ENCODE measurements at places on chromosomes 4 and X. TPM values are rescaled to one million over a fixed set of nuclear protein-coding genes. Genes with fewer than 3 reads are reported as not detected.

The ASB12 gene
- total RNA-seq = not detected

The MAGEC1 gene
- not detected for total RNA-seq

The MND1 gene
- total RNA-seq = 40.7 TPM

The PTPN13 gene
- total RNA-seq = not detected

The MAGEC3 gene
- total RNA-seq = not detected

The BANK1 gene
- 0.15 TPM for total RNA-seq

The SSX2 gene
- not detected for total RNA-seq

The GAGE2A gene
- not detected for total RNA-seq
